ENCODE measurements at places on chromosomes 7 and 10.

- DNase-seq = no peak
- no peaks in the 10 kb centered on the region for H3K4me1 ChIP-seq
- H3K36me3 ChIP-seq = peaks cover 29% of the 10 kb centered on the region
- no peak overlapping the region for H3K27ac ChIP-seq
Observed at GRCh38 chr7:2598154-2598823, 33.5 kb upstream of the TTYH3 start.

- DNase-seq = no peak
- no peaks in the 10 kb centered on the region for H3K27me3 ChIP-seq
- no peaks in the 10 kb centered on the region for H3K4me1 ChIP-seq
- no peak overlapping the region for H3K4me3 ChIP-seq
Observed at GRCh38 chr7:130369831-130370550, 10.3 kb upstream of the CPA1 start.

DNA sequence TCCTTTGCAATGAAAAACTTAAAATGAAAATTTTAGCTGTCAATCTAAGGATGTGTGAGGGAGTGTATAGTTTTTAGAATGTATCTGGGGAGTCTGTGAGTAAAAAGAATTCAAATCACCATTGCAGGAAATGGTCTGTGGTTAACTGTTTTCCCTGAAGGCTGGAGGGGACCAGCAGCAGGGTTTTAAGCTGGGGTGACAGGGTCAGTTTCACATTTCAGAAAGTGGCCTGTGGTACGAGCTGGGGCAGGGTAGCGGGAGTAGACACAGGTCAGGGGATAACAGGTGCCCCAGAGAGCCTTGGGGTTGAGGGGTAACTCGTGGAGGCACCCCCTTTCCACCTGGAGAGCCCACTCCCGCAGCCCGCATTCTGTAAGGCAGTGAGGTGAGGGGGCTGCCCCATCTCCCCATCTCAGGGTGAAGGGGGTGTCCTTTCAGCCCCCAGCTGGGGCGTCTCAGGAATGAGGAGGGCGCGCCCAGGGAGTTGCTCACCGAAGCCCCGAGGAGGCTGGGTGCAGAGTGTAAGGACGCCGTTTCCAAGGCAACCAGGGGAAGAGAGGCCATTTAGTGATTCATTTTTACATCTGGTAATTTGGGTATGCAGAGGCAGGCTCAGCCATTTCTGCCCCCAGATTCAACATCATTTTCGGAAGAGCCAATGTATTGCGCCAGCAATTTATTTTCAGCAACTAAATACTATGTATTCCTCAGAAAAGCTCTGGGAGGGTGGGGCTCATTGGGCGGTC is 168.9 kb downstream of the SLIT1 start:
- no peaks in the 10 kb centered on the region for H3K4me1 ChIP-seq
- no peaks in the 10 kb centered on the region for H3K27me3 ChIP-seq
- DNase-seq = no peak

DNA sequence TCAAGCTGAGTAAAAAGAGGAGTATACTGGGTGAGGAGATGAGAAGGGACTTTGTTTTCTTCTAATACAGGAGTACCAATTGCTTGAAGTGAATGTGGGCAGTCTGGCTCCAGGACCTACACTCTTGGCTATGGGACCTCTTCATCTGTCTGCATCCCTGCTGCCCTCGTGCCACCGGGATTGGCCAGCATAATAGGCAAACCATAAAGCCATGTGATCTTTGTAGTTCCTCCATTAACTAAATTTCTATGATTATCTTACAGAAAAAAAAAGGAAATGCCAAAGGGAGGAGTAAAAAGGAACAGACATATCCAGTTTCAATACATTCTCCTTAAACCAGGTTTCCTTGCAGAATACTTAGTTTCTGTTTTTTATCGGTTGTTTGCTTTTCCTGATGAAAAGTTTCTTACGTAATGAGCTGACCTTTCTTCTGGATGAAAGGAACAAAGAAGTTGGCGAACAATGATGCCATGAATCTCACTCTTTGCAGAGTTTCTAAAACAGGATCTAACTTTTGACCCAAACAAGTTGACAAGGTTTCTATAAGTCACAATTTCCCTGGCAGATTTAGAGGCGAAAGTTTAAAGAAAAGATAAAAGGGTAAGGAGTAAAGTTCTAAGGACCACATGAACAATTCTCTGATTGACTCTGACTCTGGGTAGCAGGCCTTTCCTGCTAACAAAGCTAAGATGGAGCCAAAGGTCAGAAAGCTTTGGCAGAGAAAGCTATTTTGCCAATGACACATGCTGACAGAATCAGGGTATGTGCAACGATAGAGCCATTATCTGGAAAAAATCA is 54.1 kb downstream of the LAMB1 start:
- peaks cover 5% of the 10 kb centered on the region for H3K4me1 ChIP-seq
- no peak overlapping the region for H3K4me3 ChIP-seq
- DNase-seq = no peak
- H3K36me3 ChIP-seq = peaks cover 42% of the 10 kb centered on the region
- no peaks in the 10 kb centered on the region for H3K27me3 ChIP-seq

GRCh38 chr10:88707429-88708155 is 1.5 kb downstream of the LIPK start:
- H3K36me3 ChIP-seq = no peaks in the 10 kb centered on the region
- no peak overlapping the region for H3K27ac ChIP-seq
- H3K27me3 ChIP-seq = no peaks in the 10 kb centered on the region
- H3K4me3 ChIP-seq = no peak overlapping the region
- H3K4me1 ChIP-seq = no peaks in the 10 kb centered on the region

GRCh38 chr10:33772370-33773252 is 438.1 kb upstream of the NRP1 start:
- no peak overlapping the region for H3K4me3 ChIP-seq
- peak overlapping the region; percentile 18 for H3K27ac ChIP-seq
- no peaks in the 10 kb centered on the region for H3K36me3 ChIP-seq
- no peak for DNase-seq
- no peaks in the 10 kb centered on the region for H3K4me1 ChIP-seq

- no peaks in the 10 kb centered on the region for H3K36me3 ChIP-seq
- H3K27ac ChIP-seq = peak overlapping the region; percentile 41
- H3K27me3 ChIP-seq = no peaks in the 10 kb centered on the region
- H3K4me1 ChIP-seq = peaks cover 27% of the 10 kb centered on the region
Observed at GRCh38 chr7:131657881-131658280, 101.5 kb upstream of the PODXL start.

GRCh38 chr10:91745090-91745831 is 53.0 kb upstream of the TNKS2 start:
- H3K4me3 ChIP-seq = no peak overlapping the region
- H3K36me3 ChIP-seq = no peaks in the 10 kb centered on the region
- H3K27ac ChIP-seq = no peak overlapping the region
- H3K4me1 ChIP-seq = no peaks in the 10 kb centered on the region

GRCh38 chr7:40418983-40419382 is 284.2 kb downstream of the SUGCT start:
- no peaks in the 10 kb centered on the region for H3K27me3 ChIP-seq
- no peak overlapping the region for H3K4me3 ChIP-seq
- no peaks in the 10 kb centered on the region for H3K36me3 ChIP-seq
- H3K4me1 ChIP-seq = no peaks in the 10 kb centered on the region

DNA sequence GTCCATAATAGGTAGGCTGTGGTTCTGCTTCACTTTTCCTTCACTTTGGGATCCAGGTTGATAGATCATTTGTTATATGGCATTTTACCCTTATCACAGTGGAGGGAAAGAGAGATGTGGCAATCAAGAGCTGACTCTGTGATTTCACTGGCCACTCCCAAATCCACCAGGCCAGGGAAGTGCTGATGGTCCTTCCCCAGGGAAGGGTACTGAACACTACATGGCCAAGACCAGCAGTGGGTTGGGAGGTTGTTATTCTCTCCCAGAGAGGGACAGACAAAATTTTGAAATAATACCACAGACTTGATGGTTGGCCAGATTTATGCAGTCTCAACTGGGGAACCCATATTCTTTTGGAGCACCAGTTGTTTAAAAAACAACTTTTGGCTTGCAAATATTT is 102.5 kb downstream of the SND1 start:
- no peak overlapping the region for H3K4me3 ChIP-seq
- no peaks in the 10 kb centered on the region for H3K36me3 ChIP-seq
- no peak overlapping the region for H3K27ac ChIP-seq
- H3K4me1 ChIP-seq = peaks cover 8% of the 10 kb centered on the region
- H3K27me3 ChIP-seq = no peaks in the 10 kb centered on the region

DNA sequence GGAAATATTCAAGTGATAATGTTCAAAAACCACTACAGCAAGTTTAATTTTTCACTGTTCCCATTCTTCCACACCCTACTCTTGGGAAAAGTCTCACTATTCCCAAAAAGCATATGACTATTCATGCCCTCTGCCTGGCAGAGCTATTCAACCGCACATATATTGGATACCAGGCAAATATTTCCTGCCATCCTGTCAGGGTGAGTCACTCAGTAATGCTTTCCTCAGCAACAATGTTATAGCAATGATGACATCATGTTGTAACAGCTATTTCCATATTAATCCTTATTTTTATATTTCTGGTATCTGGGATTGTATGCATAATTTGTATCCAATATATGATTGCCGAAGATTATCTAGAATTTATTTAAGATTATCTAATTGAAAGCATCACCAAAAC is 114.0 kb upstream of the PLXDC2 start:
- H3K4me1 ChIP-seq = no peaks in the 10 kb centered on the region
- DNase-seq = no peak
- H3K36me3 ChIP-seq = no peaks in the 10 kb centered on the region

GRCh38 chr7:140903741-140904480 is 20.8 kb downstream of the BRAF start:
- no peak overlapping the region for H3K4me3 ChIP-seq
- H3K4me1 ChIP-seq = no peaks in the 10 kb centered on the region
- H3K27me3 ChIP-seq = no peaks in the 10 kb centered on the region
- no peaks in the 10 kb centered on the region for H3K36me3 ChIP-seq

DNA sequence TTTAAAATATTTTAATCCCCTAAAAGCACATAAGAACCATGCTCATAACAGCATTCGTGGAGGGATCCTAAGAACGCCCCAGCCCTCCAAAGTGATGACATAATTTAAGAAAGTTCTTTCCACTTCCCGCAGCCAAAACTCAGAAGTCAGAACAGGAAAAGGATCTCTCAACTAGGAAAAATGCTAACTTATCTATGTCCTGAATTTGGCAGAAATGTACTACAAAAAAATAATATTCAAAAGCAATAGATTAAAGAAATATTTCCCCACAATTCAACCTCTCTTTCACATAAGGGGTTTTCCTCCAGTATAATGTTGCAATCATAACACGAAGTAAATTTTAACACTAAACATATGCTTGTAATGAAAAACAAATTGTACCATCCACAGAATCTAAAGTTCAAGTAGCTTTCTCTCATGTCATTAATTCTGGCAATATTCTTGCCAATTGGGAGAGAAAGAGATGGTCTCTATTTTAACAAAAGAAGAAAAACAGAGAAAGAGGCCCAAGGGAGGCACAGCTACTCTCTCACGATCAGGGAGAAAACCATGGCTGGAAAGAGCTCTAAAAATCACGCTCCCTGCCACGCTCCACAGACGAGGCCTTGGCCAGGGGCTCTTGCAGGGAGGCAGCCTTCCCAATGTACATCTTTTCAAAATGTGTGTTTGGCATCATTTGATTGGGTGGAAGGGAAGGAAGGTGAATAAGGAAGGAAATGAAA is 22.9 kb downstream of the ASB13 start:
- H3K27me3 ChIP-seq = no peaks in the 10 kb centered on the region
- peaks cover 50% of the 10 kb centered on the region for H3K36me3 ChIP-seq
- no peaks in the 10 kb centered on the region for H3K4me1 ChIP-seq
- H3K4me3 ChIP-seq = no peak overlapping the region
- no peak for DNase-seq
- H3K27ac ChIP-seq = peak overlapping the region; percentile 71

- H3K27me3 ChIP-seq = no peaks in the 10 kb centered on the region
- H3K36me3 ChIP-seq = no peaks in the 10 kb centered on the region
- no peak overlapping the region for H3K4me3 ChIP-seq
- DNase-seq = no peak
- peak overlapping the region; percentile 30 for H3K27ac ChIP-seq
Observed at GRCh38 chr7:139762886-139763285, 14.9 kb downstream of the HIPK2 start.
